Activated CD4-positive, alpha-beta T cell treated with anti-CD3 and anti-CD28 coated beads for 24 hours (primary cell): ENCODE measurements at places on chromosomes 12 and 14.

GRCh38 chr12:26011099-26011498 is 52.6 kb downstream of the RASSF8 start:
- DNase-seq: no peak

DNA sequence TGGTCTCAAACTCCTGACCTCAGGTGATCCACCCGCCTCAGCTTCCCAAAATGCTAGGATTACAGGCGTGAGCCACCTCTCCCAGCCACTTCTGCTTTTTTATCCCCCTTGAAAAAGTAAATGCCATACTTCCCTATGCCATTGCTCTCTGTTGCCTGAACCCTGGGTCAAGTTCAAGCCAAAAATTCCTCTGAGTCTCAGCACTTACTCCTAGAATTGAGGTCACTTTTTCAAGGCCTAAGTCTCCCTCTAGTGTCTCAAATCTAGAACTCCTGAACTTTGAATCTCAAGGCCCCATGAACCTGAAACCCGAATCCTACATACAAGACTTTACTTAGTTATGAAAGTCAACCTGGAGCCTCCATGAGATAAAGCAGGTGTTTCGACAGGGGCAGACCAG is 1.4 kb upstream of the APOBEC1 start:
- DNase-seq: no peak

GRCh38 chr14:68628605-68629310 is 164.1 kb downstream of the ZFP36L1 start:
- DNase-seq: no peak

DNA sequence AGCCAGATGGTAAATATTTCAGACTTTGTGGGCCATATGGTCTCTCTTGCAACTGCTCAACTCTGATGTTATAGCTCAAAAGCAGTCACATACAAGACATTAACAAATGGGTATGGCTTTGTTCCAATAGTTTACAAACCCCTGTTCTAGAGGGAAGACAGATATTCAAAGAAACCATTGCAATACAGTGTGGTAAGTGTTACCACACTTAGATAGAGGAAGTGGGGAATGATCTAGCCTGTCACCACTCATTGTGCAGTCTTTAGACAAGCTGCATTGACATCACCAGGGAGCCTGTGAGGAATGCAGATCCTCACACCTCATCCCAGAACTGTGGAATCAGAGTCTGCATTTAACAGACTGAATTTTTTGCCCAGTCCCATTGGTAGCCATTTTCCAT is 80.0 kb upstream of the RGS6 start:
- no peak for DNase-seq

- no peak for DNase-seq
Measured at GRCh38 chr14:62557416-62557815, 487.8 kb downstream of the KCNH5 start.
